ENCODE measurements at places on chromosomes 2 and 18.

GRCh38 chr2:22124003-22124402 lies 1000.2 kb downstream of the TDRD15 start:
- DNase-seq: peak; percentile 7

GRCh38 chr18:36826556-36826955 lies 2.2 kb downstream of the TPGS2 start:
- no peak for DNase-seq

GRCh38 chr18:80103231-80103630 lies 5.8 kb upstream of the ADNP2 start:
- no peak for DNase-seq

DNA sequence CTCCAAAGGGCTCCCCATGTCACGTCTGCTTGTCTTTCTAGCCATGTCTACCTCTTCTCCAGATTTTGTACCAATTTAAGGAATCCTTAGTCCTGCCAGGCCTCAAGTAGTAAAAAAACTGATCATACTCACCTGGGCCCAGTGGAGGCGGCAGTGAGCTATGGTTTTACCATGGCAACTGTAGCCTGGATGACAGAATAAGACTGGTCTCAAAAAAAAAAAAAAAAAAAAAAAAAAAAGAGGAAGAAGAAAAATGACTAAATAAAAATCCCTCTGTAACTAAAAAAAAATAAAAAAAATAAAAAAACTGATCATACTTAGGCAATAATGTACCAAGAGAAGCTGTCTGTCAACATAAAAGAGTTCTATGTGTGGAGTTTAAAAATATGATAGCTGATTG lies 221.6 kb downstream of the NR4A2 start:
- peak; percentile 73 for DNase-seq

DNA sequence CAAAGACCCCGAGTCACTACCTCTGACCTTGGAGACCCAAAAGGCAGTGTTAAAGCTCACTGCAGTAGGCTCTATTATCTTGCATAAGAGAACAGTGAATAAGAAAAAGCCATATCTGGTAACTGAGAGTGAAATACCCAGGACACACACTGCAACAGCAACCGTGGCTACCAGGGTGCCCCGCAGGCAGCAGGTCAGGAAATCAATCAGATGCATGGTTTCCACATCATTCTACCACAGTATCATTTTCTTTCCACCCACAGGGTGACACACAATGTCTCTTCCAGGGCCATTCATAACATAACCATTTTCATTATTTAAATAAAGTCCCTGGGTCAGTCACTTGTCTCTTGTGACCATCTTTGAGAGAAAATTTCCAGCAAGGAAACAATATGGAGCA lies 131.3 kb downstream of the CCBE1 start:
- DNase-seq: no peak

All from NAMALWA (cell line).